ENCODE measurements at places on chromosomes 6 and 20.

- no peak for DNase-seq
These were observed 90.2 kb downstream of the THBS2 start for GRCh38 chr6:169163411-169163901.

- DNase-seq = no peak
These were observed 75.5 kb downstream of the DOK5 start for GRCh38 chr20:54550776-54551396.

GRCh38 chr20:35615667-35616464 lies at the start of gene SPAG4:
SPAG4 (plus strand) TSS chr20:35615829; CDS start chr20:35616004, 175 bp downstream.
- DNase-seq = peak; percentile 100

GRCh38 chr6:80528115-80528514 lies 421.6 kb downstream of the BCKDHB start:
- DNase-seq = no peak

DNA sequence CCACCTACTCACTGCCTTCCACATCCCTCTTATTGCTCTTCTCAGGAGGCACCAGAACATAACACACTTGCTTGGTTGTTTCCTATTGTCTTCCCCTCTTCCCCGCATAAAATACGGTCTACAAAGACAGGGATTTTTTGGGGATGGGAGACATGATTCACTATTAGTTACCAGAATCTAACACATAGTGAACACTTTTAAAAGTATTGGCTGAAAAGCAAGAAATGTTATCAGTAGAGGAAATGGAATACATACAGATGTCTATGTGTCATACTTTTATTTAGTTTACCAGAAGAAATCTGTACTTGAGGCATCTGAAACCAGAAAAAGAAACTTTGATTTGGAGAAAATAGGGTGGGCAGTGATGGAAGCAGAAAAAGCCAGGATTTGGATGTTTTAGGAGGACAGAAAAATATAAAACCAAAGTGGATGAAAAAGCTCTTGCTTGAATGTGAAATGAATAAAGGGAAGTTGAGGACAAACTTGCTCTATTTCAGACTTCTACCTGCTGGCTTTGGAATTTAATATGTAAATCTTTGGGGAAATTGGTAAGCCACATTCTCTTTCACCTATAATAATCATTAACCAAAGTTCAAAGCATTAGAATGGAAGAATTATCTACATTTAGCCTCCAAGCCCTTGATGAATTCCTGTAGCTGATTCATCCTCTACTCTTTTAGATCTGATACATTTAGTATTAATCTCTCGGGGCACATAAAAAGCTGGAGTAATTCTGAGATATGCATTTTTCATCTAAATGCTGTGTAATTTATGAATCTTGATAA lies 82.6 kb downstream of the DOK5 start:
- DNase-seq = no peak

DNA sequence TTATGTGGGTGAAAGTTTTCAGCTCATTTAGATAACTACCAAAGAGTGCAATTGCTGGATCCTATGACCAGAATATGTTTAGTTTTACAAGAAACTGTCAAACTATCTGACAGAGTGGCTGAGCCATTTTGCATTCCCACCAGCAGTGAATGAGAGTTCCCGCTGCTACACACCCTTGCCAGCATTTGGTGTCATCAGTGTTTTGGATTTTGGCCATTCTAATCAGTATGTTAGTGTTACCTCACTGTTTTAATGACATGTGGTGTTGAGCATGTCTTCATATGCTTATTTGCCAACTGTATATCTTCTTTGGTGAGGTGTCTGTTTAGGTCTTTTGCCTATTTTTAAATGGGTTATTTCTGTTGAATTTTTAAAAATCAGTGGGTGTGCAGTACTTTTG lies 120.9 kb downstream of the CFAP61 start:
- DNase-seq = no peak

DNA sequence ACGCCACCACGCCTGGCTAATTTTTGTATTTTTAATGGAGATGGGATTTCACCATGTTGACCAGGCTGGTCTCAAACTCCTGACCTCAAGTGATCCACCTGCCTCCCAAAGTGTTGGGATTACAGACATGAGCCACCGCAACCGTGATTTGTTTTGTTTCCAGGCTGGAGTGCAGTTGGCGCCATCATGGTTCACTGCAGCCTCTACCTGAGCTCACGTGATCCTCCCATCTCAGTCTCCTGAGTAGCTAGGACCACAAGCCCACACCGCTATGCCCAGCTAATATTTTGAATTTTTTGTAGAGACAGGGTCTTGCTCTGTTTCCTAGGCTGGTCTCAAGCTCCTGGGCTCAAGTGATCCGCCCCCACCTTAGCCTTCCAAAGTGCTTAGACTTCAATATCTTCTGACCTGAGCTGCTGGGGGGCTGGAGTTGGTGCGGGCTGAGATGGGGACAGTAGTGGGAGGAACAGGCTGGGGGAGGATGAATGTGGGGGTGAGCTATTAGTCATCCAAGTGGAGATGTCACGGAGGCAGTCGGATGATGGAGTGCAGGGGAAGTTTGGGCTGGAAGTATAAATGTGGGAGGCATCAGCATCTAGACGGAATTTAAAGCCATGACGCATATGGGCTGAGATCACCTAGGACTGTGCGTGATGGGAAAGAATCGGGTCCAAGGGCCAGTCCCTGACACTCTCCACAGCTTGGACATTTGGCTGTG lies 23.1 kb upstream of the ZMYND8 start:
- no peak for DNase-seq

DNA sequence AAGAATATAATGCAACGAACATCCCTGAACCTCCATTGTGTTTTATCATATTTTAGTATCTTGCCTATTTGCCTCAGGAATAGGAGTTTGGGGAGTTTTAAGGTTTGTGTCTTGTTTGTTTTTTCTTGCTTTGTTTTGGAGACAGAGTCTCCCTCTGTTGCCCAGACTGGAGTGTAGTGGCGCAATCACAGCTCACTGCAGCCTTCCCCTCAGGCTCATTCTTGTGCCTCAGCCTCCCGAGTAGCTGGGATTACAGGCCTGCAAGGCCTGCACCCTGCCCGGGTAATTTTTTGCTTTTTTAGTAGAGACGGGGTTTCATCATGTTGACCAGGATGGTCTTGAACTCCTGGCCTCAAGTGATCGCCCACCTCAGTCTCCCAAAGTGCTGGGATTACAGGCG lies 63.3 kb upstream of the CARMIL1 start:
- DNase-seq = no peak

- DNase-seq = no peak
These were observed 62.0 kb upstream of the HFE start for GRCh38 chr6:26025047-26025893.

DNA sequence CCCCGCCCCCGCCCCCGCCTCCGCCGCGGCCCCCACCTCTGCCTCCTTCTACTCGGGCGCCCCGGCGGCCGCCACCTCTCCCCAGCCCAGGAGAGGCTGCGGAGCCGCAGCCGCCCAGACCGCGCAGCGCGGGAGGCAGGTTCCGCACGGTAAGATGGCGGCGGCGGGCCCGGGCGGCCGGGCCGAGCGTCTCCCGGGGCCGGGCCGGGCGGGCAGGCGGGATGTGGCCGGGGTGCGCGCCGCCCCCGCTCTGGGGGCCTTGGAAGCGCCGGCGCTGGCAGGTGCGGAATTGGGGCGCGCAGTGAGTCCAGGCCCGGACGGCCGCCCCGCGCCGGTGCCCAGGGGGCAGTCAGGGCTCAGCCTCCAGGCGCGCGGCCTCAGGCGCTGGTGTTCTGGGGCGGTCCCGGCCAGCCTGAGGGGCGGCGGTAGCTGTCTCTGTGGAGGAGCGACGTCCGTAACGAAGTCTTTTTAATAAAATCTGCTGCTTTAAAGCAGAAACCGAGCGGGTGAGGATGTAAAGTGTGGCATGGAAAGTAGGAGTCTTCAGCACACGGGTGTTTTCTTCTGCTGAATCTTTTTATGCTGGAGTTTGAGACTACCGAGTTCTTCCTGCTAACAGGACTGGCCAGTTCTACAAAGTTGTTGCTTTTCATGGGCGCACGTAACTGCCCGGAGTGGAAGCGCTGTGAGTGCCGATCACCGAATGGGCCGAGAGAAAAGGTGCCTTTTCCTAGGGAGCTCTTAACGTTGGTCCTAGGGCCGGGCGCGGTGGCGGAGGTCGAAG lies at the start of gene GID8:
TSS of gene GID8 (plus strand) at position 43 of the 784 bp plus-strand sequence. CDS start 3,356 bp downstream, outside the sequence.
- DNase-seq = no peak

- no peak for DNase-seq
These were observed 44.0 kb upstream of the SPDEF start for GRCh38 chr6:34600101-34600500.

DNA sequence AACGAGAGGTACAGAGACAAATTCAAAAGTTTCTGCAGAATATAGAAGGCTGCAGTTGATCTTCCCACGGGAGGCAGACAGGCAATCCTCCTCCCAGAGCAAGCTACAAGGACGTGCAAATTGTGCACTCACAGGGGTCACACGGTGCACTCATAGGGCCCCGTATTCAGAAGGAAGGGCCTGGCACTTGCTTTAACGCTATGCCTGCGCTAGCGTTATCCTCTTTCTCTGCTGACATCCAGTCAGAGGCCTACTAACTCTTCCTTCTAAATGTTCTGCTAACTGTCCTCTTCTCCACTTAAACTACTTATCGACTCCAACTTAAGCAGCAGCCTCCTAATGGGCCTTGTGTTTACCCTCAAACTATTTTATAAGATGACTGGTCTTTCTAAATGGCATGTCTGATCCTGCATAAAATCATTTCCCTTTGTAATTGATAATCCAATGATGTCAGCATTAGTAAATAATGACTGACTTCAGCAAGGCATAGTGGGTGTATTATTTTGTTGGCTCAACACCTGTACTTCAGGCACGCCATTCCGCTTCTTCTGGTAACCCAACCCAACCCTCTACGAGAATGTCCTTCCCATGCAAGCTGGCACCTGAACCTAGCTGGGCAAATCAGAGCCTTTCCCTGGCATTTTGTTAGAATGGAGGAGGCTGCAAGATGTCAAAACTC lies 2.2 kb downstream of the IFNGR1 start:
- no peak for DNase-seq

- no peak for DNase-seq
These were observed 20.6 kb upstream of the TASP1 start for GRCh38 chr20:13659288-13659687.

DNA sequence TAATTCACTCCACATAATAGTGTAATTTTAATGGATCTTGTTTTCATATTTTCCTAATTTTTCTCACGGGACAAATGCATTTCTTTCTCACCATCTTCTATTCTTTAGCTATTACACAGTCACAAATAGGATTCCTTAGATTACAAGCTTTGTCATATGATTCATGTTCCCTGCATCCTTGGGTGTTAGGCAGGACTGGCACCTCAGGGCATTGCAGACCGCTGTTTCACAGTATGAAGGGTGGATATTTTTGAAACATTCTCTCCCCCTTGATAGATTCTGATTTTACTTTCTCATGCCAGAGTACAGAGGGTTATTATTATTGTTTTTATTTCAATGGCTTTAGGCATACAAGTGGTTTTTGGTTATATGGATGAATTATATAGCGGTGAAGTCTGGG lies 602.5 kb downstream of the PHF3 start:
- no peak for DNase-seq

Data from stimulated activated CD8-positive, alpha-beta memory T cell treated with anti-CD3 and anti-CD28 coated beads, Interleukin-4, amount 100 ng/mL, for 1 hour (primary cell).